GM23248 (cell line): ENCODE measurements at places on chromosomes 6 and 20. TPM values are rescaled to one million over a fixed set of nuclear protein-coding genes. Genes with fewer than 3 reads are reported as not detected.

IPCEF1 gene
- total RNA-seq = not detected in 2 replicates

SLC44A4 gene
- total RNA-seq = not detected in 2 replicates

SEMG1 gene
- not detected in 2 replicates for total RNA-seq

NRN1 gene
- 78.5 and 94.6 TPM in 2 replicates for total RNA-seq

- H3K4me3 ChIP-seq = no peak overlapping the region
- H3K27me3 ChIP-seq = peaks cover 23% of the 10 kb centered on the region; the same call in 1 of the 2 replicates
- H3K36me3 ChIP-seq = no peaks in the 10 kb centered on the region
Measured at GRCh38 chr20:52342913-52343312, 151.3 kb upstream of the ZFP64 start.

GRCh38 chr6:166569206-166569605 lies 17.3 kb downstream of the RAMACL start:
- H3K4me1 ChIP-seq = peaks cover 19% of the 10 kb centered on the region
- no peaks in the 10 kb centered on the region for H3K27me3 ChIP-seq
- H3K4me3 ChIP-seq = no peak overlapping the region
- H3K27ac ChIP-seq = no peak overlapping the region
- DNase-seq = no peak
